ENCODE measurements at places on chromosomes 16 and 17.
A peak's percentile ranks its signal among the peaks of the same experiment; 100 is the strongest.

GRCh38 chr16:67910158-67910557 lies 17.1 kb downstream of the PSKH1 start:
- peak; percentile 56 for DNase-seq

DNA sequence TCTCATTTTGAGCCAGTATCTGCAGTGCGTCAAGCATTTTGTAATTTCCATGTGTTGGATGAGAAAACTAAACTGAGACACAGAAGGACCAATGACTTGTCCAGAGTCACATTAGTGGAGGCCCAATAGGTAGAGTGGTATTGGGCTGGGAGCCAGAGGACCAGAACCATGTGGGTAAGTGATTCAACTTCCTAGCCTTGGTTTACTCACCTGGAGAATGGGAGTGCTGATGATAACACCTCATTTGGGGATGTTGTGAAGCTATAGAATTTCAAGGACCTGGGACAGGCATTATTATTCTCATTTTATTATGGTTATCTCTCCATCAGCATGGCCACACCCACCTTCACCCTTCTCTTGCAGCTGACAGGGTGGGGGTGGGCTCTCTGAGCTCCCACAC lies 8.1 kb downstream of the CPNE2 start:
- DNase-seq, result no peak

- no peak for DNase-seq
These were observed 42.1 kb downstream of the AIPL1 start for GRCh38 chr17:6392609-6393350.

DNA sequence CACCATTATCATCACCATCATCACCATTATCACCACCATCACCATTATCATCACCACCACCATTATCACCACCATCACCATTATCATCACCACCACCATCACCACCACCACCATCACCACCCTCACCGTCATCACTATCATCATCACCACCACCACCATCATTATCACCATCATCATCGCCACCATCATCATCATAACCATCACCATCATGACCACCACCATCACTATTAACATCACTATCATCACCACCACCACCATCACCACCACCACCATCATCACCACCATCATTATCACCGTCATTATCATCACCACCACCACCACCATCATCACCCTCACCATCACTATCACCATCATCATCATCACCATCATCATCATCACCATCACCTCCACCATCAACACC lies 9.1 kb downstream of the FOXL1 start:
- no peak for DNase-seq

DNA sequence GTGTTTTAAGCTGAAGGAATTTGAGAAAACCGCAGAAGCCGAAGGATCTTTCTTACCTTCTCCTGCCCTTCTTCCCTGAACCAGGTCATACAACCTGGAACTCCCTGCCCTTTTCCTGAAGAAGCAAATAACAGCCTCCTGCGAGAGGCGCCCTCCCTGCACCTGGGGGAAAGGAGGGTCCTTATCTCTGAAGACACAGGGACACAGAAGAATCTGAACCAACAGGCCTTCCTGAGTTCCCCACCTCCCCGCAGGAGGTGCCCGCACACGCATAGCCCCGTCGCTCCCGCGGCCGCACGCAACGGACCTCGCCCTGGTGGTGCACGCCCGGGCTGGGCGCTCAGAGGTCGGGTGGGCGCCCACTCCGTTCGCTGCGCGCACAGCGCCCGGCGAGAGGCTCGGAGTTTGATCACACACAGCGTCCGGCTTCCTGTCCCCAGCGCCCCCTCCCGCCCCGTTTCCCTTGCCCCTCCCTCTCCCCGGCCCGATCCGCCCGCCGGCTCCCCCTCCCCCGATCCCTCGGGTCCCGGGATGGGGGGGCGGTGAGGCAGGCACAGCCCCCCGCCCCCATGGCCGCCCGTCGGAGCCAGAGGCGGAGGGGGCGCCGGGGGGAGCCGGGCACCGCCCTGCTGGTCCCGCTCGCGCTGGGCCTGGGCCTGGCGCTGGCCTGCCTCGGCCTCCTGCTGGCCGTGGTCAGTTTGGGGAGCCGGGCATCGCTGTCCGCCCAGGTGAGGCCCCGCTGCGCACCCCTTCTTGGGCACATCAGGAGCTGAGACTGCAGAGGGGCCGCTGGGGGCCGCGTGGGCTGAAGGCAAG lies at the start of gene TNFSF12:
Gene TNFSF12 (plus strand): TSS at position 474 of the 816 bp plus-strand sequence. CDS start 96 bp downstream, at position 570.
- DNase-seq, result no peak

- DNase-seq, result no peak
These were observed 441.7 kb downstream of the CDH11 start for GRCh38 chr16:64679976-64680690.
